ENCODE measurements at places on chromosomes 6 and 20.

GRCh38 chr20:64131406-64131805, 24.0 kb upstream of the NPBWR2 start:
- DNase-seq, result no peak

- no peak for DNase-seq
Measured at GRCh38 chr20:63226042-63226943, 9.4 kb upstream of the BIRC7 start.

DNA sequence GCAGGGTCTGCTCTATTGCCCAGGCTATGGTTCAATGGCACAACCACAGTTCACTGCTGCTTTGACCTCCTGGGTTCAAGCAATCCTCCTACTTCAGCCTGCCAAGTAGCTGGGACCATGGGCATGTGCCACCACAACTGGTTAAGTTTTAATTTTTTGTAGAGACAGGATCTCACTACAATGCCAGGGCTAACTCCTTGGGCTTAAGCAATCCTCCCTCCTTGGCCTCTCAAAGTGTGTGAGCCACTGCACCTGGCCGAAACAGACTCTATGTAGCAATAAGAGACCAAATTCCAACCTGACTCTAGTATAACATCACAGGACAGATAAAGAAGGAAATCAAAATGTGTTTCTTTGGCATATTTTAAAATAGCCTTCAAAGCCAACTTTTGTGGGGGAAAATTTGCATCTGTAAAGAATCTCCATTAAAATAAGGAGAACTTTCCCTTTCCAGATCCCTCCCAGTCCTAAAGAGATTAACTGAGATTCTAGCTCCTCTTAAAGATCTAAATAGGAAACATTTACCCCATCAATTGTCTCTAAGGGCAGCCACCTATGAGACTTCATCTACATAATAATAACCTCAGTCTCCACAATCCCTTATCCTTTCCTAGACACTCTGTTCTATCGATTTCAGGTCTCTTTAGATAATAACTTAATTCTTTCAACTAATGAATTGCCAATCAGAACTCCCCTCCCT, 94.7 kb upstream of the PLCB4 start:
- no peak for DNase-seq

DNA sequence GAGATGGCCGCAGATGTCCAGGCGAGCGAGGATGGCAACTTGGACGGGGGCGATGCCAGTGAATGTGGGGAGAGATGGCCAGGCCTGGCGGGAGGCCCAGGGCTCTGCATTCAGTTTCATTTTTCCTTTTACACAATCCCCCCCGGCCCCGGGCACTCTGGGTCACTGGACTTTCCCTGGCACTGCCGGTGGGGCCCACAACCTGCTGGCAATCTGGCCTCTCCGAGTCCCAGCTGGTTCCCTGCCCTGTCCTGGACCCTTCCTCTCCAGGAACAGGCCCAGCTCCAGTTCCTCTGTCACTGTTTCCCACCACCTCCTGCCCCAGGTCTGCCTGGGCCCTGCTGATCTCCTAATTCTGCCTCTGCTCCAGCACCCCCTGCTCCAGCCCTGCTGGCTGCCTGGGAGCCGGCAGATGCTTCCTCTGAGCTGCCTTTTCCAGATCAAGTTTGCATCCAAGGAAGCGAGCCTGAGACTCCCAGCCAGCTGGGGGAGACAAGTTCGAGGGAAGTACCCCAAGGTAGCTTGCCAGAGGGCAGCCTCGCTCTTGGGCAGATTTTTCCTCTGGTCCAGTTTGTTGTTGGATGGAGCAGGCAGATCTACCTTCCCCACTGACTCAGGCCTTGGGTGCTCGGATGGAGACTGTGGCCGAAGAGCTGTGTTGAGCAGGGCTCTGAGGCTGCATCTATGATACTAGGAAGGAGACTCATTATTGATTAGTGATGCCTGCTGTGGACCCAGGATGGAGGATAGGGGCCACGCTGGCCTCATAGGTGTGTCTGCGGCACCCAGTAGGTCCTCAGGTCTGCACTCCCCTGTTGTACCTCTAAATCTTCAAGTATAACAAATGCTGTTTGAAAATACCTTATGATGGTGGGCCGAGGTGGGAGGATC, 83.2 kb downstream of the CEBPB start:
- no peak for DNase-seq

DNA sequence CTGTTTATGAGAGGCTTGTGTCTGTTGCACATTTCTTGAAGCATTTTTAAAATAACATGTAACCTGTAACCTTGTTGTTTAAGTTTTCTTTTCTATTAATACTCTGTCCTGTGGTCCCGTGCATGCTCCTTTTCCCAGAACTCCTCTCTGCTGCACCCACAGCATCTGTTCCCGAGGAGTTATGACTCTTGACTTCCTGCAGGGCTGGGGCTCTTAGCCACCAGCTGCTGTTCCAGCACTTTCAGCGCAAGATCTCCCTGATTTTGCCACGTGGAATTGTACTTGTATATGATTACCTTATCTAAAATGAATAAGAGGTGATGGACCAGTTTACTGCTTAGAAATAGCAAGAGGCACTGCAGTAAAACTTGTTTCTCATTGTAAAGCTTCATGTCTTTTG, 150.6 kb downstream of the QKI start:
- DNase-seq, result no peak

- DNase-seq, result no peak
Measured at GRCh38 chr20:40331807-40332560, 357.1 kb downstream of the MAFB start.

DNA sequence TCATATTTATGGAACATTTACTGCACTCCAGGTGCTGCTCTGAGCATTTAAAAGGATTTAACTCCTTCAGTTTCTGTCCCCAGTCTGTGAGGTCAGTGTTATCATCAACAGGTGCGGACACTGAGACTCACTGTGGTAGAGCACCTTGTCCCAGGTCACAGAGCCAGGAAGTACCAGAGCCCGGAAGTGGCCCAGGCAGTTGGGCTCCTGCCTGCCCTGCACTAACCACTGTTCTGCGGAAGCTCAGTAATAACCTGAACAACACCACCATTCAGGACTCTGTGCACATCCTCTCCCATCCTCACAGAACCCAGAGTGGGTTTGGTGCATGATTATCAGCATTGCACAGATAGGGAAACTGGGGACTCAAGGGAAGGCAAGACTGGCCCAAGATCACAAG, 16.8 kb upstream of the SIRPG start:
- DNase-seq, result no peak

DNA sequence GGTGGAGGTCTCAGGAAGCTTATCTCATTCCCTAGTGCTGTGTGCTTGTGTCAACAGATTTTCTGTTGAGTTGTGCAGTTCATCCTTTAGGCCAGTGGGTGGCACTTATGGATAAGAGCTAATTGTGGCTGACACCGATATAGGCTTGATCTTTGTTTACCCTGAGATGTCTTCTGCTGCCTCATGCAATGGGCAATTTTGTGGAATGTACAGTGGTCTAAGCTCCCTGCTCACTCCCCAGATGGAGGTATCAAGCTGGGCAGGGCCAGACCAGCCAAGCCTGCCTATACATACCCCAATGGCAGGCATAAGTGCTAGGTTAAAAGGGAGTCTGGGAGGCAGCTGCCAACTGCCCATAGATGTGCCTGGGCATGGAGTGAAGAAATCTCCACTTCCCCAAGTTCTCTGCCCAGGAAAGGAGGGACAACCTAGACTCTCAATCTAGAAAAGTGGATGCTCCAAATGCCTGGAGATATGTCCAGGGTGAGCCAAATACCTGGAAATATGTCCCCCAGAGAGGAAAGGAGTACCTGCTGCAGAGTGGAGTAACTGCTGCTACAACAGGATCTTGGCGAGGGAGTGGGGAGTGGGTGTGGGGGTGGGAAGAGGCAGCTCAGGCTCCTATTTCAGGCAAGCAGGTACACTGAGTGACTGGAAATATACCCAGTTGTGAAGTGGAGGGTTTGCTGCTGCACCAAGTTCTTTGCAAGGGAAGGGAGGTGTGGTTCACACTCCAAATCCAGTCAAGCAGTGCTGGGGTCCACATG, 53.2 kb upstream of the ARG1 start:
- no peak for DNase-seq

- DNase-seq, result no peak
Measured at GRCh38 chr20:38856570-38856969, 51.1 kb downstream of the PPP1R16B start.
